DMS 273 treated with DMSO at 0.1 percent for 48 hours (cell line): ENCODE measurements at places on chromosomes 16 and 17.
A peak's percentile ranks its signal among the peaks of the same experiment; 100 is the strongest.

DNA sequence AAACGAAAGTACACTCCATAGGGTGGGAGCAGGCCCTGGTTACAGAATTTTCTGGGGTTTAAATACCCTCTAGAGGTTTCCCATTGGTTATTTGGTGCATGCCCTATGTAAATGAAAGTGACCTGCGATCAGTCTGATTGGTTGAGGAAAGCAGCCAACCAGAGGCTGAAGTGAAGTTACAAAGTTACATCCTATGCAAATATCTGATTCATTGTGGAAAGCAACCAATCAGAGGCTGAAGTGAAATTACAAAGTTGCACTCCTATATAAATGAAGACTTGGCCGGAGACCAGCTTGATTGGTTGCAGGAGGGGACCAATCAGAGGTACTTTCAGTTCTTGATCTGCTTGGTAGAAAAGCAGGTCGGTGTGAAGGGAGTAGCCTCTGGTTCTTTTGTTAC lies 24.4 kb downstream of the NAA60 start:
- peak; percentile 6 for DNase-seq

DNA sequence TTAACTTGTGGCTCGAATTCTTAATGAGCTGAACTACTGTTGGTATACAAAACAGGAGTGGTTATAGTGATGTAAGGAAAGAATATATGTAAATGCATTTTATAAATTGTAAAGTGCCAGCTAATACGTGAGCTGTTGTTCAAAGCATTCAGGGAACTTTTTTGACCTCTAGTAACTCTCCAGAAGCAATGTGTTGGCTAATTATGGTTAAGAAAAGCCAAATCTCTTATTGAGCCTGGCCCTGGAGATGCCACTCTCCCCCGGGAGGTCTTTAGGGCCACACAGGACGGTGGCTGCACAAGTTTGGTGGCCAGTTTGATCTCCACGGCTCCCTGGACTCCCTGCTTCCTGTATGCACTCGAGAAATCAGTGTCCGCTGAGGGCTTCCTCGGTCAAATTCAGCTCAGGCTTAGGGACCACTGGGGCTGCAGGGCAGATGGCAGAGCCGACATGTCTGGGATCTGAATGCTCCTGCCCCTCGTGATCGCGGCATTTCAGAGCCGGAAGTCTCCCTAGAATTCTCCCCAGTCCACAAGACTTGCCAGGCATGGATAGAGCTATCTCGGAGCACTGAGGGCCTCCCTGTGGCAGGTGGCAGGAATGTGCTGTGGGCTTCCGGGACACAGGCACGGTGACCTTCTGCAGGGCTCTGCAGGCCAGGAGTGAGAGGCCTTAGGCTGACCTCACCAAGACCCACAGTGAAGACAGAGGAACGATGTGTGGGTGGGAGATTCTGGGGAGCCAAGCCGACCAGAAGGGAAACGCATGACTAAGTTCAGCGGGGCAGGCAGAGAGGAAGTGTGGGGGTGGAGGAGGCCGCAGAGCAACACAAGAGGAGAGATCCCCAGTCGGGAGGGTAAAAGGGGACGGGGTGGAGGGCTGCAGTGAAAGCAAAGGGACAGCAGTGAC lies 18.6 kb upstream of the PITPNM3 start:
- no peak for DNase-seq

GRCh38 chr17:80942423-80943345 lies 49.0 kb upstream of the CHMP6 start:
- no peak for DNase-seq

DNA sequence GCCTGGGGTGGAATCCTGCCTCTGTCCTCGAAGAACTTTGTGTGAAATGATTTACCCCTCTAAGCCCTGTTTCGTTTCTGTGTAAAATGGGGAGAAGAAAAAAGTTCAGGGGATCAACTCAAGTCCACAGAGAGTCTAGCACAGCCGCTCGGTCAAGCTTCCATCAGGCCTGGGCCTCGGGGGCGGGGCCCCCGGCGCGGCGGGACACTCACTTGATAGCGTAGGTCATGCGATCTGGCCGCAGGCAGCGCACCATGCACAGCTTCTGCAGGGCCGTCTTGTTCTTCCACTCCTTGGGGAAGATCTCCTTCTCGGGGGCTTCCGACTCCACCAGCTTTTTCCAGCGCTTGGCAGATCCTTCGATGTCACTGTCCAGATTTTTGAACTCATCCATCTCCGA lies 65.9 kb downstream of the PGS1 start:
- DNase-seq, result no peak

DNA sequence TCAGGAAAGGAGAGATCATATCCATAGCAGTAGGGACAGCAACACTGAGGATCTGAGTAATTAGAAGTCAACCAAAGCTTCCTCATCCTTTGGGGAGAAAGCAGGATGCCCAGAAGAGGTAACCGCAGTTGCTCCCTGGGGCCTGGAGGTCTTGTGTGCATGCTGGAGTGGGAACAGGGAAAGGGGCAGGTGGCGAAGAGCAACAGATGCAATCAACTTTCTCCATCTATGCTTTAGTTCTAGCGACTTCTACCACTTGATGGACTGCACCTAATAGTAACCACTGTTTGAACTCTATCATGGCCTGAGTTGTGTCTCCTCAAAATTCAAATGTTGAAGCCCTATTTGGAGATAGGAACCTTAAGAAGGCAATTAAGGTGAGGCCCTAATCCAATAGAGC lies 503.8 kb downstream of the NPIPA7 start:
- DNase-seq, result no peak

DNA sequence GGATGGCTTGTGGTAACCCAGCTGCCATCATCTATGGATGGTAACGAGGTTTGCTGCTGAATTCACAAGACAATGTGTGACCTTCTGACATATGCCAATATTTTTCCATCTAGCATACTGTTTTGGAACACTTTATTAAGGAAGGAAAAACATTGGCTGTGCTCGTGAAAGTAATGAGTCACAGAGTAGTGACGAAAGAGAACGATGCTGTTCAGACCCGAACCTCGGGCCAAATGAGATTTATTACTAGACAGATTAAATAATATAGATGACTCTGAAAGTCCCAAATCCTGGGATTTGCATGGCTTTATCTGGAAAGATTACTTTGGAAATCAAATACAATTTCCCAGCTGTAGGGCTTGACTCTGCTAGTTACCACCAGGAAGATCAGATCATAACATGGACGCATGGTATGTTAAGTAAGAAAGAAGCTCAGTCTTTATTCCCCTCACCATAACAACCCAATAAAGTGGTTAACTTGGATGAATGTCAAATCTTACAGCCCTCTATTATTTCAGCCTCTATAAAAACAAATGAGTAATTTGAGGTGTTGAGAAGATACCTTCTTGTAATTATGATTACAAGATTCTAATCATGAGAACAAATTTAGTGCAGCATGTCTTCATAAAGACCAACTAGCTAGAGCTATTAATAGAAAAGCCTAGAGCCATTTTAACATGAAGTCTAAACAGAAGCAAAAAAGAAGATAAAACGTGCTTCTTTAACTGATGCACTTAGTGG lies 32.6 kb downstream of the ERN1 start:
- no peak for DNase-seq

DNA sequence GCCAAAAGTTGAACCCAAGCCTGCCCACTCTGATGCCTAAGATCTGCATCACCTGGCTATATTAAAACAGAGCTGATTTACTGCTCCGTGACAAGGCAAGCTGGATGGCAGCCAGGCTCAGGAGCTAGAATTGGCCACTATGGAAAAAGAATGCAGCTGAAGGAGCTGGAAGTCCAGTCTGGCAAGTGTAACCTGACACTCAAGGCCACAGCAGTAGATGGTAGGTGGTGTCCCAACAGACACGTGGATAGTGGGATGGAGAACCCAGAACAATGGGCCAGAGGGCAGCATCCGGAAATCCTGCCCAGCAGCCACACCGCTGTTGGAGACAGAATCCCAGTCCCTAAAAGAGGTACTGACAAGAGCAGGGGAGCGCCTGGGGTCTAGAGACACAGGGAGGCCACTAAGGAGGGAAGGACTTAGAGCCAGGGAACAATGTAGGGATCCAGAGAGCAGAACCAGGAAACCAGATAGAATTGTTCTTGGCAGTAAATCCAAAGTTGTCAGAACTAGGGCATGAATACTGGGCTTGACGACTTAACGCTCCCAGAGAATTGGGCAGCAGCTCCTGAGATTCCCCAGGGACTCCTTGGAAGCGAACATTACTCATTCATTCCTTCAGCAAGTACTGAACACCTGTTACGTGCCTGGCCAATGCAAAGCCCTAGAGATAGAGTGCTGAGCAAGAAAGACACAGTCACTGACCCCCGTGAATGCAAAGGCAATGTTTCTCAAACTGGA lies 85.7 kb downstream of the CDYL2 start:
- DNase-seq, result no peak

- no peak for DNase-seq
Observed at GRCh38 chr17:15909481-15909991, 35.4 kb upstream of the ADORA2B start.

DNA sequence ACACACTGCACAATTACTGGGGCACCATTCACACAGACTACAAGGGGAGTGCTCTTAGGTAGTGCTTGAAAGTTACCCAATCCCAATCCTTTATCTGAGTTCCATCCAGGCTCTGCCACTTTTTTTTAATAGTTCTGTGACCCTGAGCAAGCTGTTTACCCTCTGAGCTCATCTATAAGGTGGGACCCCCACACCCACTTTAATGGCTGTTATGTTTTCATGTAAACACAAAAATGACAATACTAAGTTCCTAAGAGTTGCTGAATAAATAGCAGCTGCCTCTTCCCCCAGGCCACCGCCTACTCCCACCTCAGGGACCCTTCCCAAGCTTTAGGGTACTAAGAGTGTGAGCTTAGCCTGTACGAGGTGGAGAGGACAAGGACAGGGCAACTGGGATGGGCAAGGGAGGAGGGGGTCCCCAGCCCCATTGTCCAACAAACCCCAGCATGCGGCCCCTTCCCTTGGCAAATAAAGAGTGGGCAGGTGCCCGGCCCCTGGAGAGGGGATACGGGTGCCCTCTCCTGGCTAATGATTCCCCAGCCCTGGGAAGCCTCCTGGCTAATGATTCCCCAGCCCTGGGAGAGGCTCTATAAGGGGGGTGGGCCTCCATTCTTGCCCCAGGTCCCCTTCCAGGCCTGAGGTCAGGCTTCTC lies 14.6 kb downstream of the SLC13A2 start:
- DNase-seq, result no peak

- no peak for DNase-seq
Observed at GRCh38 chr16:48444574-48444973, 59.4 kb upstream of the SIAH1 start.
